ENCODE measurements at places on chromosomes 3 and 15.

DNA sequence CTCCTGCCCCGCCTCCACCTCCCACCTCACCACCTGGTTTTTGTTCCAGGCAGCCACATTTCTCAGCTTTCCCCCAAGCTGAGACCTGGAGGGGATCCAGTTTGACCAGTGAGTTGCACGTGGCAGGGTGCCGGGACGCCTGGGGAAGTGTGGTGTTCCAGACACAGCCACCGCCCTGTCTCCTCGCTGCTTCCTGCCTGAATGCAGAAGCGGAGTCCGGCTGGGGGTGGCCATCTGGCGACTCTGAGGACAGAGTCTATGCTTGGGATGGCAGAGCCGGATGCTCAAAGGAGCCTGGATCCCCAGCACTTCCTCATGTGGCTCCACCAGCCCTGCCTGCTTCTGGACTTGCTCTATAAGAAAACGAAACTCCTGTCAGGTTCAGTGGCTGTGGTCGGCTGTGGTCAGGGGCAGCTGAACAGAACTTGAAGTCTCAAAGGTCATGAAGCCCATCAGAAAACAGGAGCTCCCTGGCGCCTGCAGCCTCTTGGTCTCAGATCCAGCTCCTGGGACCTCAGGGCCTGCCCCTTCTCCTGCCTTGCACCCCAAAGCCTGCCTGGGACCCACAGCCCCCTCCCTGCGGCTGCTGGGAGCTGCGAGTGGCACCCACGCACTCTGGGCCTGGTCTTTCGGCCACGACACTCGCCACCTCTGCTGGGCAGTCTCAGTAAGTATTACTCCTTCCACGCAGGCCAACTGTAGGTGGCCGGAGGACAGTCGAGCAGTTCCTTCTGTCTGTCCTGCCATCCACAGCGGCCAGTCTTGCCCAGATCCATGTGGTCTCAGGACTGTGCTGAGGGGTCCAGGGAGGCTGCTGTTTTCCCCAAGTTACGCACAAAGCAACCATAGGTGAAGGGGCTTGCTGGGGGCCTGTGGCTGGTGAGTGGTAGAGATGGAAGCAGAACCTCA is 112.8 kb upstream of the MEF2A start:
- no peak for DNase-seq

DNA sequence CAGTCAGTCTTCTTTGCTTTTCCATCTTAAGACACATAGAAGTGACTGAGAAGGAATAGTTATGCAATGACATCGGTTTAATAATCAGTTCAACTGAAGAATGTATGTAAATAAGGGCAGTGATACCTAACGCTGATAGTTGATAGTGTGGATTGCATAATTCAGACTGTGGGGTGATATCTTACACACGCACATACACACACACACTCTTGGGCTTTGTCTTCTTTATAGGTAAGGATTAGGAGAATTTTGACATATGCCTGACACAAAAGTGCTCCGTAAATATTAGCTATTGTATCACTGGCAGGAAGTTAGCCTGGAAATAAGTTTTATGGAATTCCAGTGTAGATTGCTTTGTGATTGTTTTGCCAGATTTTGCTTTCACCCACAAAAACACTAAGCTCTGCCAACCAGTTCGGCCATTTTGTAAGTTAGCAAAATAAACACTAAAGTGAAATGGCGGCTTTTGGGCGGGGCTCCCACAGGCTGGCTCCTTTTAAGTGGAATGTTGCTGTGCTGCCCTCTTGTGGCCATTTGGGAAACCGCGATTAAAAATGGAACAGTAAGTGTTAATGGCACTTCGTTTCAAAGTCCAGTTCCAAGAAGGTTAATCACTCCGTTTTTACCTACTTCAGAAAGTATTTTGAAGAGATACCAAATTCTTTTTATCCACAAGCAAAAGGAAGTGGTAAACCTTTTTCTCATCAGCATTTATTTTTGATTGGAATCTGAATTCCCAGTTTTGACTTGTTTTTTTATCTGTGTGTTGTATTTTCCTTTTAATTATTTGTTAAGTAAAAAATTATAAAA is 17.7 kb downstream of the CHD2 start:
- DNase-seq: peak; percentile 95

GRCh38 chr3:65539616-65540015 is 499.1 kb downstream of the MAGI1 start:
- no peak for DNase-seq

DNA sequence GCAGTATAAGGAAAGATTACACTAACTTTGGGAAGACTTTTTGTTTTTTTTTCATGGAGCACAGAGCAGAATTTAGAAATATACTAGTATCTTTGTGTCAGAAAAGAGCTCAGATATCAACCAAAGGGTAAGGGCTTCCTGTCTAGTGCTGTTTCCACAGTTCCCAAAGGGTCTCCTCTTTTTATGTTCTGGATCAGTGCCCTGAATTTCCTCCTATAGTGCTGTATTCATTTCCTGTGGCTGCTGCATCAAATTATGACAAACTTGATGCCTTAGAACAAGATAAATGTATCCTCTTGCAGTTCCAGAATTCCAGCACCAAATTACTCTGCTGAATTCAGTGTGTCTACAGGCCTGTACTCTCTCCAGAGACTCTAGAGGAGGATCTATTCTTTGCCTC is 219.8 kb upstream of the THRB start:
- DNase-seq: no peak

- DNase-seq: peak; percentile 45
These were observed 27.6 kb upstream of the GPR171 start for GRCh38 chr3:151230646-151231045.

DNA sequence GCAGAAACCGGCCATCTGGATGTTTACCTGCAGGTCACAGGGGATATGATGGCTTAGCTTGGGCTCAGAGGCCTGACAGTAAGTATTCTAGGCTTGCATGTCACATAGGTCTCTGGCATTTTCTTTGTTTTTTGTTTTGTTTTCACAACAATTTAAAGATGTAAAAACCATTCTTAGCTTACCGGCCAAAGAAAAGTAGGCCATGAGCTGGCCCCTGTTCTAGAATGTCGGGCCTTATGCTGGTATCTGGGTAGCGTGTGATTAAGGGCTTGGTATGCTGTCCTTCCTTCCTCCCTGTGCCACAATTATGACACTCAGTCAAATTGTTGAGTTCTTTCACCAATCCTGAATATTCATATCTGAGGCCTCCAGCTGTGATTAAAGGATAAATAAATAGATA is 40.2 kb downstream of the C3orf85 start:
- no peak for DNase-seq

- no peak for DNase-seq
These were observed 56.0 kb upstream of the LCTL start for GRCh38 chr15:66621491-66622467.

- DNase-seq: no peak
These were observed 62.0 kb upstream of the SLC2A2 start for GRCh38 chr3:171088496-171088895.

GRCh38 chr15:70023064-70023768 is 74.5 kb downstream of the TLE3 start:
- DNase-seq: peak; percentile 77

GRCh38 chr3:69823743-69824142 is 84.5 kb downstream of the MITF start:
- no peak for DNase-seq

DNA sequence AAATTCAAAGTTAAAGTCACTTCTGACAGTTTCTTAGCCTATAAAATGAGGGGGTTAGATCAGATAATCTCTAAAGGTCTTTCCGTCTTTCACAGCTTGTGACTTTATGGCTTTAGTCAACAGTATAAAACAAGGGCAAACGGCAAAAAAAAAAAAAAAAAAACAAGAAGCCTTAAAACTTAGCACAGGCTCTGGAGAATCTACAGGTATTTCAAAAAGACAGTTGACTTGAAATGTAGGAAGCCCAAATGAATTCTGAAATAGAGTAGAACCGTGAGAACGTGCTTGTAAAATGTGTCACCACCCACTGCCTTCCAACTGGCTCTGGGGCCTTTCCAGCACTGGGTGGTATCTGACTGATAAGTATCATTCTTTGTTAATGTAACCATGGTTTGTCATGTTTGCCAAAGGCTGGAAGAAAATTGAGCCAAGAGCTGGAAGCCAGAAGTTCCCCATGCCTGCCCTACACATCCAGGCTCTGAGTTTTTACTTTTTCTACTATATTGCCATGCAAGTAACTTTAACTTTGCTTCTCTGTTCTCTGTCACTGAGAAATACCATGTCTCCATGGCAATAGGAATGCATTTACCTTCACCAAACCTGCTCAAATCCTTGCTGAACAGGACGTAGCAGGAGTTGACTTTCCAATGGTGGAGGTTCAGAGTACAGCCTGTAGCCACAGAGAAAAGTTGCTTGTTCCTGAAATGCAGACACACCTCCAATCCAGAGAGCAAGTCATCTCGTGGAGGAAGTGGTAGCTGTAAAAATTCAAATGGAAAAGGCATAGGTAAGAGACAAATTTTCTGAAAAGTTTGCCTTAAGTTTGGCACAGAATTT is 35.8 kb upstream of the THSD4 start:
- no peak for DNase-seq

GRCh38 chr3:159929171-159930141 is 59.2 kb upstream of the IL12A start:
- DNase-seq: no peak

- DNase-seq: no peak
These were observed 135.8 kb downstream of the NSMCE3 start for GRCh38 chr15:29133791-29134190.

DNA sequence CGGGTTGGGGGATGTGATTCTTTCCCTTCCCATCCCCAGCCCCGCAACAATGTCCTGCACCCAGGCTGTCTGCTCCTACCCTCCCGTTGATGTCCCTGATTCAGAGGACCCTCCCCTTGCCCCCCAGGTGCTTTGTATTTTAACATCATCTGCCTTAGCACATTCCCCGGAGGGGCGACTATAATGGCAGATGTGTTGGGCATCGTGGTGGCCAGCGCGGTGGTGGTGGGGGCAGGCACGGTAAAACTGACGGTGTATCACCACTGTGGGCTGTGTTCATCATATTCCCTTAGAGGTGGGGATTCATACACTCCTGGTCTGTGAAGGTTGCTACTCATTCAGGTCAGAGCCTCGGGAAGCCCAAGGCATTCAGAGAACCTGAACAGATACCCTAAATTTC is 173.0 kb downstream of the ADAMTS17 start:
- no peak for DNase-seq

GRCh38 chr3:18556503-18557135 is 131.5 kb upstream of the SATB1 start:
- peak; percentile 97 for DNase-seq

DNA sequence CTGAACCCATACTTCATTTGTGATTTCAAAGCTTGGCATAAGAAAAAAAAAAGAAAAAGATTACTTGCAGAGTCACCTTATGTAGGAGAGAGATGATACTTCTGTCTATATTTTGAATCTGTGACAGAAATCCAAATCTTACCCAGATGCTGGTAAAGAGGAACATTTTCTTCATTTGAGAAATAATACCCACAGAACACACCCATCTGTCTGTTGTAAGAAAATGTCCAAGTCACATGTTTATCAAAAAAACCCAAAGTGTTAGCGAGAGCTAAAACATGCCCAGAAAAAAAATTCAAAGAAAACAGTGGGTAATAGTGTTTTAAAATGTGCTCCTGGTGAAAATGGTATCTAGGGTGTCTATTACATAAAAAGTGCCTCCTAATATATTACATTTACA is 18.0 kb upstream of the RAP2B start:
- no peak for DNase-seq

DNA sequence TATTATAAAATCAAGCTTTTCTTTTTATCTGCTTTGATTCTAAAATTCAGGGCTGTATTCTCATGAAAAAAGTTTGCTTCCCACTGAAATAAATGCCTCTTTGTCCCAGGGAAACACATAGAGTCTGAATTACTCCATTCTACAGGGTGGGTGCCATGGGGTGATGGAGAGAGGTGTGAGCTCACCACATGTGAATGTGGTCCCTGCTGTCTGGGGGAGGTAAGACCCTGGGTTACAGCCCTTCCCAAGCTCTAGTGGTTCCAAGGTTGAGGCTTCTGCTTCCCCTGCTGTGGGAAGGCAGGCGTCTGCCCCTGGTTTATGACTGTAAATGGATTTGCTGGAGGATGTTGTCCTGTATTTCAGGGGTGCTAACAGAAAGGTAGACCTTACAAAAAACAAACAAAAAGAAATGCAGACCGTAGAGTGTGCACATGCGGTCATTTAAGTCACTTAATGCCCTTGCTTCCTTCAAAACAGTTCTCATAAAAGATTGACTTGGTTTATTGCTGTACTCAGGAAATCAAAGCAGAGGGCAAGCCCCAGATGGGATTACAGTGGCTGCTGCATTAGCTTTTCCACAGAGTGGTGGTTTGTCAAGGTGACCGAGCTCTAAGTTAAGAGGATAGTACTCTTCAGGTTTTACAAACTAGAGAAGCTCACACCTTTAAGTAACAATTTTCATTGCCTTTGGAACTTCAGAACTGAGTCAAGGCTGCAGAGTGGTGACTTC is 49.2 kb downstream of the CTDSPL start:
- no peak for DNase-seq

DNA sequence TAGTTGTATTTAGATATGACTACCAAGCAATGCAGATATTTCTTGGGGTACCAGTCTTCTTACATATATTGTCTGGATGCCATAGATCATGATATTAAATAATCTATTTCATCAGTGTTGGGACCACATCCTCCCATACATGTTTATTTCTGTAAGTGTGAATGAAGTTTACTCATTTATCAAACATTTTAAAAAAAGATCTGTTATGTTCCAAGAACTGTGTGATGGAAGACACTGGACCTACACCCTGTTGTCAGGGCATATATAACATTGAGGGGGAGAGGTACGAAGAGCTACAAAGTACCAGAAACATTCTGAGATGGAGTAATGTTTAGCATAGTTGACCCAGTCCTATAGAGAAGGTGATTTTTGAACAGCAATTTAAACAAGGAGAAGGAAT is 26.6 kb downstream of the MBNL1 start:
- no peak for DNase-seq

DNA sequence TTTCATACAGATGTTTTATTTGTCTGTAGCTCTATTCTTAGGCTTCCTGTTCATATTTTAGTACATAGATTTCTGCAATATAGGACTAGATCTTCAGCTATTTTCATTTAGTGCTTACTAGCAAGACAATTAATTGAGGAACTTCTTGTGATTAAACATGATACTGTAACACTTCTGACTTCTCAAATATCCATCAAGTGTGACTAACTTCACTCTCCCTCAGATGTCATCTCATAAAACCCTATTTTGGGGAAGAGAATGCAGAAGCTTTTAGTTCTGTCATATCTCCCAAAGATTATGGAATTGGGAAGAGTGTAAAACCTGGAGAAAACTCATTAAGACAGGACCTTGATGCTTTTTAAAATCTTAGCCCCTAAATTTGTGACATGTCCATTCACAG is 28.6 kb upstream of the GOLIM4 start:
- no peak for DNase-seq

DNA sequence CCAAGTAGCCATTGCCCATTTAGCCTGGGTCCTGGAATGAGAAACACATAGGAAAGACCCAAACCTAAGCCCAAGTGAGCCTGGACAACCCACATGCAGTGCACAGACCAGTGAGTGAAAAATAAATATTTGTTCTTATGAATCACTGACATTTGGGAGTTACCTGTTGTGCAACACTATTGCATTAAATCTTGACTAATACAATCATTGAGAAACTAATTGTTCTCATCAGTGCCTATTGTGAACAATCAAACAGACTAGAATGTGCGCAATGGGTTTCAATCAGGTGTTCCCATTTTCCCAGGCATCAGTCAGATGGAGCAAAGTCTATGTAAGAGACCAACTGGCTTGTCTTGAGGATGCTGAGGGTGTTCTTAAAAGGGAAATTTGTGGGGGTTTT is 54.7 kb upstream of the CNOT10 start:
- DNase-seq: no peak

All from activated CD4-positive, alpha-beta T cell treated with anti-CD3 and anti-CD28 coated beads, Interleukin-2, amount 50 U/mL, for 16 hours (primary cell).